ENCODE measurements at places on chromosomes 5 and 9. TPM values are rescaled to one million over a fixed set of nuclear protein-coding genes. Genes with fewer than 3 reads are reported as not detected.
A peak's percentile ranks its signal among the peaks of the same experiment; 100 is the strongest.

FOXD4L4 gene
- not detected for total RNA-seq

NUTM2G gene
- total RNA-seq = not detected

OR1J4 gene
- total RNA-seq = not detected

CCDC112 gene
- total RNA-seq = 10.5 TPM

PTGR1 gene
- 36.9 TPM for total RNA-seq

- H3K27me3 ChIP-seq = no peaks in the 10 kb centered on the region
- peaks cover 16% of the 10 kb centered on the region for H3K4me1 ChIP-seq
Measured at GRCh38 chr5:151903243-151903653, 21.4 kb downstream of the GLRA1 start.

- no peaks in the 10 kb centered on the region for H3K36me3 ChIP-seq
- H3K4me3 ChIP-seq = no peak overlapping the region
- DNase-seq = peak; percentile 6
- no peaks in the 10 kb centered on the region for H3K4me1 ChIP-seq
Measured at GRCh38 chr5:95102080-95102479, 182.8 kb downstream of the MCTP1 start.

DNA sequence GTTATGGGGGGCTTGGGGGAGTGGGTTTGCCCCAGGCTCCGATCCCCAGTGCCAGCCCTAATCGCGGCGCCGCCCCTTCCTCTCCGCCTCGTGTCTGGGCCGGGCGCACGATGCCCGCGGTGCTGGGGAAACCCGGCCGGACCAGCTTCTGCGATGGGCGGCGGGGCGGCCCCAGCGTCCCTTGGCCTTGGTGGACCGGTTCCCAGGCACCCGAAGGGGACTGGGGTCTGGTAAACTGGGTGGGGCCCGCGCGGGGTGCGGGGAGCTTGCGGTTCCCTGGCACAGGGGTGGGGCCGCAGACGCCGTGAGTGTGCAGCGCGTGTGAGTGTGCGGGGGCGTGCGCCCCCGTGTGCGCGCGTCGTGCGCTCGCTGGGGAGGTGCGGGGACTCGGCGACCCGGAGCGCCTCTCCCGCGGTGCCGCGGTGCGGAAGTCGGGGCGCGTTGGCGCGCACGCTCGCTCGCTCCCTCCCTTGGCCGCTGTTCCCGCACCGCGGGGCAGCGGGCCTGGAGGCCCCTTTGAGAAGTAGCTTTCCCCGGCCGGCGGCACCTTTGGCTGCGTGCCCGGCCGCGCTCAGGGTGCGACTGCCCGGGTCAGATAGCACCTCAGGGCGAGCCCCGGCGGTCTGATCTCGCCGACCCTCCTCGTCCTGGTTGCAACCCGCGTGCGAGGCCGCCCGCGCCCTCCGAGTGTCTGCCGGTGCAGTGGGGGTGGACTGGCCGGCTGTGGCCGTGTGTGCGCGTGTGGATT is 568 bp downstream of the MACIR start:
- no peaks in the 10 kb centered on the region for H3K36me3 ChIP-seq
- H3K4me3 ChIP-seq = peak overlapping the region; percentile 84
- H3K27me3 ChIP-seq = no peaks in the 10 kb centered on the region
- peak; percentile 28 for DNase-seq
- peak overlapping the region; percentile 83 for H3K27ac ChIP-seq
- H3K4me1 ChIP-seq = peaks cover 5% of the 10 kb centered on the region

DNA sequence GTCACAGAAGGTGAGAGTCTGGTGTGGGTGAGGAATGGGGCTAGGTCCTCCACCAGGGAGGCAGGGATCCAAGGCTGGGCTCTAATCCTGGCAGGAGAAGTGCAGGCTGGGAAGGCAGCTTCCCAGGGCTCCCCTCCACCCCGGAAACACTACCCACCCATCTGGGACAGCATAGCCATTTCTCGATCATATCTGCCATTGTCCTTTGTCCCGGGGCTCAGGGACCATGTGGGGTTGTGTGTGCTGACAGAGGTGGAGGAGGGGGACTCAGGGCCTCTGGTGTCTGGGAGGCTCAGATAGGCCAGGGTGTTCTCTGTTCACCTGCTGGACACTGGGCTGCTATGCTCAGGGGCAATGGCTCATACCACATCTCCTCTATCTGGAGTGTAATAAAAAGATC is 32.2 kb upstream of the STRBP start:
- H3K27me3 ChIP-seq = no peaks in the 10 kb centered on the region
- H3K4me1 ChIP-seq = no peaks in the 10 kb centered on the region
- H3K4me3 ChIP-seq = no peak overlapping the region
- no peak overlapping the region for H3K27ac ChIP-seq
- no peak for DNase-seq
- no peaks in the 10 kb centered on the region for H3K36me3 ChIP-seq

GRCh38 chr5:18433336-18433735 is 799.1 kb downstream of the TAF11L14 start:
- no peaks in the 10 kb centered on the region for H3K27me3 ChIP-seq
- DNase-seq = no peak
- no peaks in the 10 kb centered on the region for H3K4me1 ChIP-seq
- H3K4me3 ChIP-seq = no peak overlapping the region

GRCh38 chr5:78586251-78586650 is 62.3 kb downstream of the LHFPL2 start:
- H3K36me3 ChIP-seq = no peaks in the 10 kb centered on the region
- H3K4me3 ChIP-seq = no peak overlapping the region
- peak overlapping the region; percentile 90 for H3K27ac ChIP-seq
- H3K27me3 ChIP-seq = no peaks in the 10 kb centered on the region
- DNase-seq = peak; percentile 100

- peaks cover 11% of the 10 kb centered on the region for H3K4me1 ChIP-seq
- H3K27me3 ChIP-seq = no peaks in the 10 kb centered on the region
- H3K27ac ChIP-seq = peak overlapping the region; percentile 79
- H3K4me3 ChIP-seq = no peak overlapping the region
- peaks cover 25% of the 10 kb centered on the region for H3K36me3 ChIP-seq
Measured at GRCh38 chr5:132215329-132215728, 12.3 kb downstream of the P4HA2 start.

DNA sequence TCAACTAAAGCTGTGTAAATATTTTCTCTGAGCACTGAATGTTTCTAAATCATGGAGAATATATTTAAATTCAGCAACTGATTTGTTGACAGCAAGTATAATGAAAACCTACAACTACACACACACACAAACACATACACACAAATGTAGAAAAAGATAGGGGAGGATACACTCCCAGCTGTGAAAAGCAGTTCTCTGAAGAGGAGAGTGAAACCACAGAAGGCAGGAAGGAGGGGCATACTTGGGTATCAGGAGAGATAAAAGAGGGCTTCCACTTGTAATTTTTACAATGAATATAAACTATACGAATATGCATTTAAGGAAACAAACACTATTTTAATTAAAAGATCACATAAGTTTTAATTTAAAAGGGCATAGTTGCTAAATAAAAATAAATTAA is 227.8 kb upstream of the SLC24A2 start:
- H3K36me3 ChIP-seq = no peaks in the 10 kb centered on the region
- no peak overlapping the region for H3K27ac ChIP-seq
- H3K4me1 ChIP-seq = no peaks in the 10 kb centered on the region
- no peak overlapping the region for H3K4me3 ChIP-seq

- H3K4me3 ChIP-seq = no peak overlapping the region
- DNase-seq = no peak
- H3K4me1 ChIP-seq = no peaks in the 10 kb centered on the region
- H3K36me3 ChIP-seq = no peaks in the 10 kb centered on the region
- no peaks in the 10 kb centered on the region for H3K27me3 ChIP-seq
Measured at GRCh38 chr9:91639054-91639453, 215.4 kb upstream of the NFIL3 start.

DNA sequence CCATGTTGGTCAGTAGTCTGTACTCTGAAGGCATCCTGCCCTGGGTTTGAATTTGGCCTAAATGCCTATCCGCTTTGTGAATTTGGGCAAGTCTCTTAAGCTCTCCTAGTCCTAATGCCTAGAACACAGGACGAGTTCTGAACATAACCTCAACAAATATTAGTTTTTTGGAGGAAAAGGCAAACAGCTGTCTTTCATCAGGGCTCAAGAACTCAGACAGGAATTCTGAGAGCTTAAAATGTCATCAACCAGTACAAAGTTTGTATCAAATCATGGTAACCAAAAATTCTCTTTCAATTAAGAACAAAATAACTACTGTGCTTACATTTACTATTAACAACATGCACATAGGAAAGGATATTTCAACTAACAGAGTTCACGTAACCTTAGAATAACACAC is 182.5 kb upstream of the PPP1R2B start:
- no peaks in the 10 kb centered on the region for H3K27me3 ChIP-seq
- no peak overlapping the region for H3K27ac ChIP-seq
- H3K36me3 ChIP-seq = no peaks in the 10 kb centered on the region
- H3K4me1 ChIP-seq = no peaks in the 10 kb centered on the region

GRCh38 chr5:7597059-7597642 is 201.2 kb downstream of the ADCY2 start:
- H3K4me1 ChIP-seq = no peaks in the 10 kb centered on the region
- H3K4me3 ChIP-seq = no peak overlapping the region
- no peaks in the 10 kb centered on the region for H3K36me3 ChIP-seq

DNA sequence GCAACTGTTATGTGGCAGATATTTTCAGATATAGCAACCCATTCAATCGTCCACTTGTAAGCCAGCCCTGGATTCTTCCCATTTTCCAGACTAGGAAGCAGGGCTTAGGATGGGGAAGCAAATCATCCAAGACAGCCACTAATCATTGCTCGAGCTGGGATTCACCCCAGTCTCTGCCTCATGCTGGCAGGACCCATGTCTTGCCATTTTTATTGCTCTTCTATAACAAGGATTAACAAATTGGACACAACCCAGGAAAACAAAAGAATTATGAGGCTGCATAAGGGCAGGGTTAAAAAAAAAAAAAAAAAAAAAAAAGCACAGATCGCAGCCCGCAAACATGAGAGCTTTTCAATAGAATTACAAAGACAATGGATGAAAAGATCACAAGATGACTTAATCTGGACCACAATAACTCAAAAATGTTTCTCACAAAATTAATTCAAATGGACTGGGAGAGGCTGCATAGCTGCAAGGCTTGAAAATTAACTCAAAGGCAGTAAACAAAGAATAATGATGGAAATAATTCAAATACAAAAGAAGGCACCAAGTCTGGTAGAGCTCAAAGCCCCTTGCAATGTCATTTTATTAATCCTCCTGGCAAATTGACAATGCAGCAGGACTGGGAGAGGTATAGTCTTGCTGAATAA is 40.7 kb downstream of the ASTN2 start:
- no peak overlapping the region for H3K27ac ChIP-seq
- H3K4me3 ChIP-seq = no peak overlapping the region
- DNase-seq = no peak
- no peaks in the 10 kb centered on the region for H3K27me3 ChIP-seq
- no peaks in the 10 kb centered on the region for H3K36me3 ChIP-seq
- H3K4me1 ChIP-seq = no peaks in the 10 kb centered on the region

- H3K27me3 ChIP-seq = no peaks in the 10 kb centered on the region
- H3K27ac ChIP-seq = no peak overlapping the region
- no peak for DNase-seq
- no peaks in the 10 kb centered on the region for H3K4me1 ChIP-seq
Measured at GRCh38 chr5:165397516-165397915, 1892.1 kb downstream of the MAT2B start.
